ENCODE measurements at places on chromosomes 6 and 20. TPM values are rescaled to one million over a fixed set of nuclear protein-coding genes. Genes with fewer than 3 reads are reported as not detected.

GRCh38 chr6:3001146-3001772, 1.6 kb downstream of the NQO2 start:
- DNase-seq, result no peak

- no peak for DNase-seq
Measured at GRCh38 chr20:22520381-22520780, 64.0 kb downstream of the FOXA2 start.

- DNase-seq, result no peak
Measured at GRCh38 chr6:56579155-56579851, 63.4 kb downstream of the DST start.

DNA sequence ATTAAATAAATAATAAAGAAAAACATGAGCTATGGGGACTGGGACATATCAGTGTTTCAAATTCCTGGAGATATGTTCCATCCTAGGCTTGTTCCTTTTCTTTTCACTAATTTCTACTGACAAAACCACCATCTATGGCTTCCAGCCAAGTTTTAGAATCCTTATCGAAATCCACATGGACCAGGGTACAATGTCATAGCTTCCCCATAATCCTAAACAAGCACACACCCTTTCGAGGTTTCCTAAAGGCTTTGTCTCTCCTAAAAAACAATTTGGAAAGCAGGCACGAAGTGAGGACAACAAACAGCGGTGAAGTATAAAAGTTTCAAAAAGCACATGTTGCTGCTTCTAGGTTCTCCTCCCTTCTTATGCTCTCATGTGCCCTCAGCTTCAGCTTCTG, 13.3 kb upstream of the DST start:
- DNase-seq, result no peak

DNA sequence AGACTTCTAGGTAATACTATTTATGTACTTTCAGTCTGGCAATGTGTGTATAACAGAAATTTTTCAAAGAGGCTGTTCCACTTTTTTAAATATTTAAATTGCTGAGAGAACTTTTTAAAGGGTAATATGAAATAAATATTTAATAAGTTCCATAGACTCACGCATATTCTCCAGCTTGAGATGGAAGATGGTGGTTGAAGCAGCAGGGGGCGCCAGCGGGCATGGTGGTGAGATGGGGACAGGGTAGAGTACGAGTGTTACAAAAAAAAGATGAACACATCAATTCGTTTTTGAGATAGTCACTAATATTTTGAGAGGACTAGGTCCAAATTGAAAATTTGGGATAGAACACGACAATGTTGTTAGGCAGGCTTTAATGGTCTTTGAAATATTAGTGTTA, 68.4 kb downstream of the RSPO3 start:
- DNase-seq, result no peak

- peak; percentile 7 for DNase-seq
Measured at GRCh38 chr6:161058741-161059140, 67.2 kb downstream of the MAP3K4 start.

DNA sequence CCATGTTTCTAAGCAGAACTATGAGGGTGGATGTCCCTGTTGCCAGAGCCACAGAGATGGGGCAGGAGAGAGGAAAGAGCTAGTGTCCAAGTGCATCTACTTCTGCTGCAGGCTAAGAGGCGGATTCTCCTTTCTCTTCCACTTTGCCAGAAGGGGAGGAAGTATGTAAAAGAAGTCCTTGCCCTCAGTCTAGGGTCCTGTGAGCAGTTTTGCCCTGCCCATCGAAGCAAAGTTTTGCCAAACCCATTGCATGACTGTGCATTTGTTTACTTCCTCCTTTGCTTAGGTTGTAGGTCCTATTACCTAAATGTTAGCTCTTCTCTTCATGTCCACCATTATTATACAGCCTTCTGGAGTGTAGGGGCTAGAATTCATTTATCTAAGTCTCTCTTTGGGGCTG, 106.2 kb upstream of the ARMC2 start:
- DNase-seq, result no peak

- peak; percentile 44 for DNase-seq
Measured at GRCh38 chr6:3214898-3215297, 12.6 kb downstream of the TUBB2B start.

DNA sequence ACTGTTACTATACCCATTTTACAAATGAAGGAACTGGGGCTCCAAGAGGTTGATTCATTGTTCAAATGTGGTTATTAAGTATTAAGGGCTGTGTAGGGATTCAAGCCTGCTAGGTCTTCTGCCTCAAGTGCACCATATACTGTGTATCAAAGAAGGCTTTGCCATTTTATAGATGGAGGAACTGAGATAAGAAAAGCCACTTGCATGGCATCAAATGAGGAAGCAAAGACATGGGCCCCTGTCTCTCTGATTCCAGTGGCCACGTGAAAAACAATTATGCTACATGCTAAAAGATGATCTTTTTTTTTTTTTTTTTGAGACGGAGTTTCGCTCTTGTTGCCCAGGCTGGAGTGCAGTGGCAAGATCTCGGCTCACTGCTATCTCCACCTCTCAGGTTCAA, 67.0 kb downstream of the TMEM200A start:
- no peak for DNase-seq

DNA sequence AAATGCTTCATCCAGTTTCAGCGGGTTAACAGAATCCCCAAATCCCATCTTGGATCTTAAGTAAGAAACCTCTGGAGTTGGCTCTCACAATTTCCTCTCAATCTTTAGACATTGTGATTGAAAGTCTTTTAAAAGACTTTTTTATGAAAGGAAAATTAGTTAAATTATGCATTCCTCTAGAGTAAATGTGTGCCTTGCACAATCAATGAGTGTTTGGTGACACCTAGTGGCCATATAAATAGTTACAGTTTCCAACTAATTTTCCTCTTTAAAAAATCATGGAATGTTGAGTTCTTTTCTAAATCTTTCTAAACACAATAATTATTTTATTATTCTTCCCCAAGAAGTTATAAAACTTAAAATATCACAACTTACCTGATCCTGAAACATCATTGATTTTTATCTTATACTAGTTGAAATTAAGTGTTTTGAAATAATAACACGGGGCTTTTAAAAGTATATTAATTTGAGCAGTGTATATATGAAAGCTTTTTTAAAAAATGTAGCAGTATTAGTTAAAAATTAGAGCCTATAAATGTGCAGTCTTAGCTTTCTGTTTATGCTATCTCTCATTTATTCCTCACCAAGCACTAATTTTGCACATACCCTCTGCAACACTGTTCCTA, 66.4 kb downstream of the PKHD1 start:
- DNase-seq, result peak; percentile 10

DNA sequence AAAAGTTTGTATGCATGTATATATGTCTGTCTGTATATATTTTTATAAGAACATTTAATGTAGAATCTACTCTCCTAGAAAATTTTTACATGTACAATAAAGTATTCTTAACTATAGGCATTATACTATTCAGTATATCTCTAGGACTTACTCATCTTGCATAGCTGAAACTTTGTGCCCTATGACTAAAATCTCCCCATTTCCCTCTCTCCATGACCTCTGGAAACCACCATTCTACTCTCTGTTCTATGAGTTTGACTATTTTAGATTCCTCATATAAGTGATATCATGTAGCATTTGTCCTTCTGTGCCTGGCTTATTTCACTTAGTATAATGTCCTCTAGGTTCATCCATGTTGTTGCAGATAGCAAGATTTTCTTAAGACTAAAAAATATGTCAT, 205.1 kb upstream of the SMLR1 start:
- no peak for DNase-seq

DNA sequence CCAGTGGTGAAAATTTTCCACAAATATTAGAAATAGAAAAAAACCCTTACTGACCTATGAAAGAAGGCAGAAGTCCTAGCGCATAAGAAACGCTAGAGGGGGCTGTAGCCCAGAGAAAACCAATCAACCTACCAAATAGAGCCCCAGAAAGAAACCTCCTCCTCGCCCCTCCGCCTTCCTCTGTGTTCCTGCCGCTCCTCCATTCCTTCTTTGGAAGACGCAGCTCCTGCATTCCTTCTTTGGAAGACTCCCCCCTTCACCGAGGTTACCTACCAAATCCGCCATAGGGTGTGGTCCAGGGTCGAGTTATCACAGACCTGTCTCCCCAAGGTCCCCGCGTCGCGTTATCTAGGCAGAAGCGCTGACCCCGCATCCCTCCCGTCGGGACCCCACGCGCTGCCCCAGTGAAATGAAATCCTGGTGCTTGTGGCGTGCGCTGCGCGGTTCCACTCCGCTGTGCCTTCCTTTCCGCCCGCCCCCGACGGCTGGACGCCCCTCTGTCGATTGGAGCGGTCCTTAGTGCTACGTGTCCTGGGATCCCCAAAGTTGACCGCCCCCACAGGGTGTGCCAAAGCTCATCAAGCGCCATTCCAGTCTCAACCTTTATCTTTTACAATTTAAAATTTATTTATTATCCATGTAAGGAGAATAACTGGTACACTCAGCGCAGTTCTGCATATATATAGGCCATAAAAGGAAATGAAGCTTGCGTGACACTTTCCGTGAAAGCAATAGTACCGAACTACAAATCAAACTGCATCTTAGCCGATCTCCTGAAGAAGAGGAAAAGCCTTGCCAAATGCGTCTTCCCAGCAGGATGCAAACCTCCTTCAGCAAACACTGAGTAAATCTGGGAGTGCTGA, 13.0 kb downstream of the RPP21 start:
- DNase-seq, result peak; percentile 66

- no peak for DNase-seq
Measured at GRCh38 chr6:104908031-104908887, 48.5 kb upstream of the HACE1 start.

DNA sequence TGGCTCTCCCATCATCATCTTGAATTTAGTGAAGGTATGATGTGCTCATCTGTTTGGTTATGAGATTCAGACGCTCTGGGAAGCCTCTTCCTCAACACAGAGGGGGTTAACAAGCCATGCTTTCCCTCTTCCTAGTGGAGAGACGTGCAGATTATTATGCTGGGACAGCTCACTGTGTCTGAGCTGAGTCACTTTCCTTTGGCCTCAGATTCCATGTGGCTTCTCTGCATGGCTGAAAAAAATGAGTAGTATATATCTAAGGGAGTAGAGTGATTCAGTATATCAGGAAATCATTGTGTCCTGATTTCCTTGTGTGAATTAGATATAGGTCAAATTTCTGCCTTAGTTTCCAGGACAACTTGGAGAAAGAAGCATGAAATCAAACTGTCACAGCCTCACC, 52.6 kb downstream of the FIG4 start:
- DNase-seq, result peak; percentile 76

GRCh38 chr20:7410150-7410549, 530.1 kb downstream of the HAO1 start:
- peak; percentile 60 for DNase-seq

GRCh38 chr20:19996917-19997316, 20.2 kb upstream of the NAA20 start:
- no peak for DNase-seq

GRCh38 chr6:22263748-22264147, 33.1 kb downstream of the PRL start:
- DNase-seq, result no peak

- no peak for DNase-seq
Measured at GRCh38 chr6:167098825-167099225, 24.1 kb upstream of the CCR6 start.

- no peak for DNase-seq
Measured at GRCh38 chr6:166907871-166908806, 48.2 kb downstream of the RNASET2 start.

DNA sequence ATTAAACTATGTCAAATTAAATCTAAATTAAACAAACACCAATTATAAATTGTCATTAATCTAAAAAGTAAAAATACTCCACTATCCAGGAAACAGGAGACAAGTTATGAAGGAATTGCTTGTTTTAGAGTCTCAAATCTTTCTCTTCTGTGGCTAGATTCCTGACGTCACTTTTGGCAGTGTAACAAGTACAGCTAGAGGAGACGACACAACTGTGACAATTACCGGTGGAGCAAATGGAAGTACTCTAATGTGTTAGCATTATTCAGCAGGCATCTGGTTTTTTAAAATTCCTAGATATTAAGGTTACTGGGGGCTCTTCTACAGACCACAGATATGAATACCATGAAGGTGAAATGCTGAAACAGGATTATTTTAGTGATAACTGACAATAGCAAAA, 1042.7 kb downstream of the EPHA7 start:
- peak; percentile 19 for DNase-seq

- no peak for DNase-seq
Measured at GRCh38 chr6:101777646-101778045, 384.1 kb downstream of the GRIK2 start.

GRCh38 chr20:62822788-62823651, 6.2 kb downstream of the COL9A3 start:
- no peak for DNase-seq

DNA sequence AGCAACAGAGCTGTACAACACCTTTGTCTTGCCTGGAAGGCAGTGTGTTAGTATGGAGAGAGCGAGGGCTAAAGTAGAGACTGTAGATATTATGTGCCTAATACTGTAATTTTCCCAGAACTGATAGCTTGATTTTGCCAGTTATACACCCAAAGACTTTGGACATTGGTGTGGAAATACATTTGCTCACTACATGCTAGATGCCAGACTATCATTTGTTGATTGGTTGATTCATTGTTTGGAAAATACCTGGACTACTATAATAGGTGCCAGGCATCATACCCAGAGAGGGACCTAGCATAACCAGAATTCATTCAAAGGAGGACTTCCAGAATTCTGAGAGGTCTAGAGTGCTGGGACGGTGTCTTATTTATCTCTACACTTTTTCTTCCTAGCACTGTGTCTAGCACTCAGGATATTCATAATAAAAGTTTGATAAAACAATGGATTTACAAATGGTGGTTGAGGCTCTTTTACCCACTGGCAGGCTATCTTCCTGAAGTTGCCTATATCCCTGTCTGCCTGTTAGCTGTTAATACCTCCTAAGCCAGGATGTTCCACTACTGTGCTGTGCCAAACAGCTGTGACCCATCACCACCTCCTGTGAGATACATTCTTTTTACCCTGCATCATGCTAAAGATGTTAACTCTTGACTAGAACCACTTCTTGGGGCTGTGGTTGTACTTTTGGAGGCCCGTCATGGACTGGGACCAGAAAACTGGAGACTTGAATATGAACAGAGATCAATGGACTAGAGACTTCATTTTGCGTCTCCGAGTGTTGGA, 72.2 kb upstream of the FUCA2 start:
- DNase-seq, result peak; percentile 33

The PLCB4 gene
- 5.7 TPM for total RNA-seq

The TULP4 gene
- 79.6 TPM for total RNA-seq

The RIN2 gene
- total RNA-seq, result 73.6 TPM

The SYTL3 gene
- 13.8 TPM for total RNA-seq

The CSTF1 gene
- 54.4 TPM for total RNA-seq

The TULP1 gene
- not detected for total RNA-seq

The ATP6V1G2 gene
- total RNA-seq, result 3.3 TPM

The COL11A2 gene
- total RNA-seq, result 1.1 TPM

The SIRPB1 gene
- total RNA-seq, result 0.77 TPM

The TGM2 gene
- total RNA-seq, result 6.3 TPM

The C6orf118 gene
- not detected for total RNA-seq
